ENCODE measurements at places on chromosomes 3 and 15. TPM values are rescaled to one million over a fixed set of nuclear protein-coding genes. Genes with fewer than 3 reads are reported as not detected.
A peak's percentile ranks its signal among the peaks of the same experiment; 100 is the strongest.

- no peak for DNase-seq
Measured at GRCh38 chr15:91887921-91888373, 34.4 kb downstream of the SLCO3A1 start.

DNA sequence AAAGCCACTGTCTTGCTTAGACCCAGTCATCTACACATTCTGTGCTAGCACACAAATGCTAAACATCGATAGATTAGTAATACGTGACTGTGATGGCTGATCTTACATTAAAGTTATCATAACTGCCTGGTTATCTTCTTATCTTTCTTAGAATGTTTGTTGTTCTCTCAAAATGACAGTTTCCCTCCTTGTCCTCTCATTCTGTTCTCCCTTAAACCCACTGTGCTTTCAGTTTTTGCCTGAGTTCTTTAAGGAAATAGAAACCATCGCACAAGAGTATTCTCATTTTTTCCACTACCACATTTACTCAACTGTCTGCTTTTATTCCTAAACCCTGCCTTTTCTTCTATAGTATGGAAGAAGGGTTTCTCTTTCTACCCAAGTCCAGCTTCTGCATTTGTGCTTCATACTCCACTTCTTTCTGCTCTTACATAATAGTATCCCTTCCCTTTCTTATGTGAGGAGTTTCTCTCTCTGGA is 17.1 kb downstream of the STX19 start:
- no peak for DNase-seq

DNA sequence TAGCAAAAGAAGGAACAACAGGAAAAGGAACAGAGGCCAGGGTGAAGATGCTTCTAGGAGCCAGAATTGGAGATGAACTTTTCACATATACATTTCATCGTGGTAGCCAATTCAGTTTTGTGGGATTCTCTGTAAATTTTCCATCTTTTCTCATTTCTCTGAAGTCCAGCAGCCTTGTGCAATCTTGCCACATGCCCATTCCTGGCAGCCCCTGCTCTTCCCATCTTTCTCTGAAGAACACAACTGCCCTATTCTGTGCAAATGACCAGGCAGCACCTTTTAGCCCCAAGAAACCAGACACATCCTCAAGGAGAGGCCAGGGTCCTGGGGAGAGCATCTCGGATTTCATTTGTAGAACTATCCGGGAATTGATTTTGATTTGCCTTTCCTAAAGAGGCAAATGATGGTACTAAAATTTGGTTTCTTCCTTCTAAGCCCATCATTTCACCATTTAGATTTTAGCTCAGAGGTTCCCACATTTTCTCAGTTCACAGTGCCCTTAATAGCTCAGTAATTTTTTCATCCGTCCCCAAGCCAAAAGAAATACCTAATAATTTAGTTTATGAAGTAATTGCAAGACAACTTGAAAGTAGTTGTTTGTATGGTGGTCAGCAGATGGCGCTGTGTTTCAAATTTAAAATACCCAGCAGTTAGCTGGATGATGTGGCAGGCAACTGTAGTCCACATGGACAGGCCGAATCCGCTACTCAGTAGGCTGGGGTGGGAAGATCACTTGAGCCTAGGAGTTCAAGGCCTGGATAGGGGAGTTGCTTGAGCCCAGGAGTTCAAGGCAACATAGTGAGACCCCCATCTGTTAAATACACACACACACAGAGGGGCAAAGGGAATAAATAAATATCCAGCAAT is 61.3 kb upstream of the ACKR4 start:
- DNase-seq: peak; percentile 46

GRCh38 chr15:101266034-101266433 is 11.3 kb downstream of the SELENOS start:
- DNase-seq: no peak

The CD80 gene
- total RNA-seq: 3.3 TPM

- no peak for DNase-seq
Measured at GRCh38 chr3:184656458-184656828, 55.4 kb downstream of the MAGEF1 start.

The TP63 gene
- total RNA-seq: not detected

- DNase-seq: no peak
Measured at GRCh38 chr15:39735120-39735717, 47.4 kb downstream of the FSIP1 start.

The COL6A5 gene
- total RNA-seq: not detected

DNA sequence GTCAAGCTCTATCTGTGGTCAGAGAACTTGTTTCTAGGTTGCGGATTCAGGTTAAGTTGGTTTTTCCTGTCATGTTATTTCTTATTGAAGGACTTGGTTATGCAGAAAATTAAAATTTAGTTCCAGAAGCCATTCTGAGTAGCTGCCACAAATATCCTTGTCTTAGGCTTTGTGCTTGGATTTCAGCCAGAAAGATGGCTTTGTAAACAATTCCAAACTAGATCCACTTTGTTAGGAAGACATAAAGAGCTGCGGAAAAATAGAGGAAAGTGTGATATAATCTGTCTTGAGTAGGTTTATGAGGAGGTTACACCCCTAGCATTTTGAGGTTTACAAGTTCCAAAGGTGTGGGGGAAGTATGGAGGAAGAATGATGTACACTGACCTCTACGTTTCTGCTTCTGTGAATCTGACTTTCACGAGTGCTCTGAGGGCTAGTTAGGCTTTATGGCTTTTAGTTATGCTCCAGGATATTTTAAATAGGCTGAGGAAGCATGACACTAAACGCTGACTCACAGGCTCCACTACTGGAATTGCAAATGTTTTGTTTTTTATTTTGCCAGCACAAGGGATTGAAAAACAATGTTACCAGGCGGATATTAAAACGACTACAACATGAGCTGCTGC is 46.3 kb upstream of the UTS2B start:
- no peak for DNase-seq

The SSUH2 gene
- total RNA-seq: not detected

DNA sequence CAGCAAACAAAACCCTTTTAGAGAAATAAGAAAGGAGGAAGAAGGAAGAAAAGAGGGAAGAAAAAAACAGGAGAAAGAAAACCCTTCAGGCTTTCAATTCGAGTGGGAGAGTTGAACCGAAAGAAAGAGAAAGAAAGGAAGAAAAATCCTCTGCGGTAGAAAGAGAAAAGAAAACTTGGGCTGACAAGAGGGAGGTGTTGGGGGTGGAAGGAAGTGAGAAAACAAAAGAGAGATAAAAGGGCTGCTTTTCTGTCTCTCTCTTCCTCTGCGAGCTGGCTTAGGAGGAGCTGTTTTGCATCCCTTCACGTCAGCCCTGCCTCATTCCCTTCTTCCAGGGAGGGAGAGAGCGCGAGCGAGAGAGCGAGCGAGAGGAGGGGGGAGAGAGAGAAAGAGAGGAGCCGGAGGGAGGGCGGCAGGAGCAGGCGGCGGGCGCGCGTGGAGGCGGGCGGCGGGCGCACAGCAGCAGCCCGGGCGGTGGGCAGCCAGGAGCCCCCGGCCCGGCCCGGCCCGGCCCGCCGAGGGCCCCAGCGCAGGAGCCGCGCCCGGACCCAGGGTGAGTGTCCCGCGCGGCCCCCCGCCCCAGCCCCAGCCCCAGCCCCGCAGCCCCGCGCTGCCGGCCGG is at the start of gene ZNF710:
ZNF710 (plus strand) TSS at position 263 of the 621 bp plus-strand sequence. CDS start 65,814 bp downstream, outside the sequence.
- DNase-seq: no peak

The SUCNR1 gene
- total RNA-seq: not detected

The UPK1B gene
- total RNA-seq: not detected

- no peak for DNase-seq
Measured at GRCh38 chr3:148128136-148128535, 569.6 kb upstream of the AGTR1 start.

GRCh38 chr3:127479449-127479848 is 111.1 kb downstream of the TPRA1 start:
- DNase-seq: no peak

The RPP14 gene
- total RNA-seq: 23.8 TPM

DNA sequence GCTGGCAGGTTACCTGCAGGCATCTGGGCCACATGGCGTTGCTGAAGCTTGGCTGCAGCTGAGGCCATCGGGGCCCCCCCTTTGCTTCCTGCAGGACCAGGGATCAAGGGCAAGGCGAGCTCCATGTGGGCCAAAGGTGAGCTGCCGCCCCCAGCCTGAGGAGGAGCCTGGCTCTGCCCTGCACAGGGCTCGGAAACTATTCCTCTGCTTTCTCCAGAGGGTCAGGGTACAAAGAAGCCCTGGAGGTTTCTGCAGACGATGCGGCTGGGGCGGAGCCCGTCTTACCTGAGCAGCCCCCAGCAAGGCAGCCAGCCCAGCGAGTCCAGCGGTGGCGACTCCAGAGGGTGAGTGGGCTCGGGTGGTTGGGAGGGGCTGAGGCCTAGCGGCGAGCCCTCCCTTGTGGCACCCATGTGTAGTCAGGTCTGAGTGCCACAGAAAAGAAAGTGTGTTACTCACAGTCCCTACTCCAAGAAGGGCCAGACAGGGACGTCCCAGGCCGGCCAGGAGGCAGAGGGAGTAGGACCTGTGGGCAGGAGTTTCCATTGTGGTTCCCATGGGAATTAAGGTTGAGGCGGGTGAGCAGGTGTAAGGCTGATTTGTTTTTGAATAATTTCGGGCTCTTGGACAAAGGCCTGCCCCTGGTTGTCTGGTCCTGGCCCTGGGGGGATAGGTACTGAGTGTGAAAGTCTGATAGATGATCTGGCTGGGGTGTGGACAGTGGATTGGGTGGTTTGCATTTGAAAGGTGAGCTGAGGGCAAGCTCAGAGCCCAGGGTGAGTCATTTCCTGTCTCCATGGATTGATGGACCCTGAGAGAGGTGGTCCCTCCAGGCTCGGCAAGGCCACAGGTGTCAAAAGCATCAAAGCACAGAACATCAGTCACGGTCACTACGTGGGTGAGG is 25.4 kb downstream of the CFAP100 start:
- no peak for DNase-seq

- no peak for DNase-seq
Measured at GRCh38 chr3:107994956-107995715, 95.7 kb downstream of the CD47 start.

The NANOGP8 gene
- not detected for total RNA-seq

DNA sequence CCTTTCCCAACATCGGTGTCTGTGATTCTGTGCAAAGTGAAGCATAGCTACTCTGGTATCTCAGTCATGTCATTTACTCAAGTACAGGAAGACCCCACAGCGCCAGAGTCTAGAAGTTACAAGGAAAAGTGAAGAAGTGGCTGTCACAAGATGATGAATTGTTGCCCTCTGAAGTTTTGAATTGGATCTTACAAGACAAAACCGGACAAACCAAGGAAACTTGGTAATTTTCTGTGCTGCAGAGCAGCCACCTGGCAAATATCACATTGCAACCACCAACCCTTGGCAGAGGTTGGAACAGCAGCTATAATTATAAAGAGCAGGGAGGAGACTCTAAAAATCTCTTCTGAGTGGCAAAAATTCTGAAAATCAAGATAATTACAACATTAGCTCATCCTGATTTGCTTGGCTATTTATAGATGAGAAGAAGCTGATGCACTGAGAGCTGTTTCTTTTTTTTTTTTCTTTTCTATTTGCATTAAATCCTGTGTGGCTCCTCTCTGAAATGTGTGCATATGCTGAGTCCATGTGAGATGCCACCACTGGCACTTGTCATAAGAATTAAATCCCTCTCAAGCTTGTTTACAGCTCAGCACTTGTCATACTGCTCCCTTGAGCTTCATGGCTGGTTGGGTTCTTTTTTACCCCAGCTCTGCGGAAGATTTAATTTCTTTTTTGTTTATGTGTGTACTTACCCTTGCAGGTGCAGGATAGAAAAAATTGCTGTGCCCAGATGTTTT is 68.0 kb upstream of the MNS1 start:
- DNase-seq: no peak

DNA sequence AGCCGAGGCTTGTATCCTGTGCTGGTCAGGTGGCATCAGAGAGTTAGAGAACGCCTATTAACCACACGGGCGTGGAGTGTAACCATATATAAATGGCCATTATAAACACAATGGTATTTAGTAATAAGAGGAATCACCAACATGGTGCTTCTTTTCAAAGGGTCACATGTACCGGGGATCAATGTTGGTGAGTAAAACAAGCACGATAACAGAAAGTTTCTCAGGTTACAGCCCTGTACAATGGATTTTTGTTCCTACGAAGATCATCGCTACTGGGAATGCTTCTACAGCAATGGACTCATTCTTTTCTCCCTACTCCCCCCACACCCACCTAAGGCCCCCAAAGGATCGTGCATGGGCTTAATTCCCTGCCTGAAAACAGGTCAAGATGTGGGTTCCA is 42.5 kb downstream of the MEIS2 start:
- no peak for DNase-seq

- no peak for DNase-seq
Measured at GRCh38 chr3:100879195-100879810, 113.9 kb downstream of the ABI3BP start.

The ERC2 gene
- total RNA-seq: 0.16 TPM

The CCK gene
- total RNA-seq: not detected

The GDPGP1 gene
- 11.9 TPM for total RNA-seq

The SERPINI1 gene
- total RNA-seq: 0.94 TPM

DNA sequence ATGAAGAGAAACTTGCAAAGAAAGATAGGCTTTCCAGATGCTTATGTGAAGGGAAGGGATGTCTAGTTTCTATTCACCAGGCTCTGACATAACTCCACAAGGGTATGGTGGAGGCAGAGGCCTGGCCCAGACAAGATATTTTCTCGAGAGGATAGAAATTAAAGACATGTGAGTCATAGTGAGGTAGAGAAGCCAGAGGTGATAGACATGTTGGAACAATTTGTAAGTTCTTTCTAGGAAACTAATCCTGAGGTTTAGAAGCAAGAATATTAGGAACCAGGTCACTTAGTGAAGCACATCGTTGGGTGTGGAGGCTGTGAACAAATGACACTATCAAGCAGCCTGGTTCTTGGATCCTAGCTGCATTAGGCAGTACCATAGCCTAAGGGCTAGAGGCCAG is 176.9 kb downstream of the BBX start:
- DNase-seq: no peak

DNA sequence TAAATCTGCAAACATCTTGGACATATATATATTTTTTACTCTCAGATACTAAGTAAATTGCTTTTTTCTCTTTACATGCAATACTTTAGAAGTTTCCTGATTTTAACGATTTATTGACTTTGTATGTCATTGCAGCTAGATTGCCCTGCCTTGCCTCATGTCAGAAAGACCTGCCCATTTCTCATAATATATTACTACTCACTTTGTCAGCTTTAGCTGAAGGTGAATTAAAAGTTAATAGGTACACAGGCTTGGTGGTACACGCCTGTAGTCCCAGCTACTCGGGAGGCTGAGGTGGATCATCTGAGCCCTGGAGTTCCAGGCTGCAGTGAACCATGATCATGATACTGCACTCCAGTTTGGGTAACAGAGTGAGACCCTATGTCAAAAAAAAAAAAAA is 52.8 kb downstream of the PLS1 start:
- no peak for DNase-seq

GRCh38 chr3:72060447-72061034 is 275.6 kb upstream of the PROK2 start:
- DNase-seq: no peak

The GOLGA8Q gene
- total RNA-seq: not detected

The LRRC49 gene
- total RNA-seq: not detected
